ENCODE measurements at places on chromosomes 1 and 21.

DNA sequence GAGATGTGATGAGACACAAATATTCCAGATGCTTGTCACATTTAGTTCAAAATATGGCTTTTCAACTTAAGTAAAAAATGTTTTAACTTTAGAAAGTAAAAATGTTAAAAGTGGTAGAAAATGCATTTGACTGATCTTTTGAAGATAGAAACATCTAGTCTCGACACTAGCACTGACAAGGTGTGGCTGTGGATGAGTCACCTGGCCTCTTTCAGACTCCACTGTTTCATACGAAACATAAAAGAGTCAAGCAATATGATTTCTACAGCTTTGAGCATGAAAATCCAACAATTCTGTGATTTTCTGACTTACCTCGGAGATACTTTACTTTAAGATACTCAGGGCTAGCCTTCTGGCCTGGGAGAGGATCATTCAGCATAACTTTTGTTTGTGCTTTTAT lies 47.7 kb downstream of the TTC13 start:
- H3K27ac ChIP-seq: no peak overlapping the region
- H3K4me1 ChIP-seq: no peaks in the 10 kb centered on the region
- H3K27me3 ChIP-seq: no peaks in the 10 kb centered on the region
- peaks cover 4% of the 10 kb centered on the region for H3K36me3 ChIP-seq

- no peak for DNase-seq
- H3K4me1 ChIP-seq: no peaks in the 10 kb centered on the region
- H3K36me3 ChIP-seq: no peaks in the 10 kb centered on the region
- no peak overlapping the region for H3K27ac ChIP-seq
Measured at GRCh38 chr1:89686520-89686919, 53.6 kb downstream of the LRRC8C start.

GRCh38 chr1:195664628-195665027 lies 943.6 kb downstream of the KCNT2 start:
- H3K27ac ChIP-seq: no peak overlapping the region
- no peaks in the 10 kb centered on the region for H3K27me3 ChIP-seq
- no peak overlapping the region for H3K4me3 ChIP-seq
- no peak for DNase-seq
- no peaks in the 10 kb centered on the region for H3K36me3 ChIP-seq
- no peaks in the 10 kb centered on the region for H3K4me1 ChIP-seq

DNA sequence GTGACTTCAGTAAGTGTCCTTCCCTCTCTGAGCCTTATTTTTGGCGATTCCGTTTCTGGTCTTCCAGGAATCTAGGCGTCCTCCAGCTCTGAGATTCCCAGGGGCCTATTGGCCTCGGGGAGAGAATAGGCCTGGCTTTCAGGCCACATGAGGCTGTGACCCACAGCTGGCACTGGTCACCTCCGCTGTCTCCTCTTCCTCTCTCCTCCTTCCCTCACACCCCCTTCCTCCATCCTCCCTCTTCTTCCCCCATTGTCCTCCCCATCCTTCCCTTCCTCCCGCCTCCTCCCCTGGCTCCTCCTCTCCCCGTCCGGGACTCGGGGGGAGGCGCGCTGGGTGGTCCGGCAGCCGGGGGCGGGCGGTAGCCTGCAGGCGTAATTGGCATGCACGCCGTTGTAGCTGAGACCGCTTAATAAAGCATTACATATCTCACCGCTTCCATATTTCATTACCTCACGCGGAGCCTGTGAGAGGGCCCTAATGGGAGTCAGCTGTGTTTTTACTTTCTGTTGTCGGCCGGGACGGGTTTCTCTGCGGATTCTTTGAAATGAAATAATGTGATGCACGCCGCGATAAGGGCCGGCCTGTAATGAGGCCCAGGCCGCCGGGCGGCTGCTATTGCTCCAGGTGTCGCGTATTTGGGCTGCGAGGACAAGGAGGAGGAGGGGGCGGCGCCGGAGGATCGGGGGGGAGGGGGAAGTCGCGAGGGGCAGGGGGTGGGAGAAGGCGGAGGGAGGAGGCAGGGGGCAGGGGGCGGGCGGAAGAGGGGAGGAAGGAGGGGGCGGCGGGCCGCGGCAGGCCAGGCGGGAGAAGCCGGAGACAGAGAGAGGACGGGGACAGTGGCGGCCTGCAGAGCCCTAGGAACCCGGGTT lies 95.3 kb downstream of the FOXD2 start:
- H3K4me1 ChIP-seq: no peaks in the 10 kb centered on the region
- no peaks in the 10 kb centered on the region for H3K27me3 ChIP-seq
- peak overlapping the region; percentile 25 for H3K27ac ChIP-seq
- H3K36me3 ChIP-seq: no peaks in the 10 kb centered on the region
- peak overlapping the region; percentile 41 for H3K4me3 ChIP-seq

DNA sequence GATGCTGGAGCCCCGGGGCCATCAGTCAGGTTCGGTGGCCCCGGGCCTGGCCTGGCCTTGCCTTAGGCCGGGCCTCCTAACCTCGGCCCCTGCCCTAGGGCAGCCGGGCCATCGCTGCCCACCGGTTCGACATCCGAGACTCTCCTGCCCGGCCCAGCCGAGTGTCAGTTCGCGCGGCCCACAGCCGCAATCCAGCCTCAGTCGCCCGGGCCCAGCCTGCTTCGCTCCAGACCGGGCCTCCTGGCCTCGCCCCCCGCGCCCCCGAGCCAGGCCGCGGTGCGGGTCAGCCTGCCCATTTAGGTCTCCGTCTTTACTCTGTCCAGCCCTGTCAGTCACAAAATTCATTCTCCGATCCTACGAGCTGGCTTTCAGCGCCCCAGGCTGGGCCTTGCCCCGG lies 777 bp downstream of the LRRC41 start:
- H3K36me3 ChIP-seq: no peaks in the 10 kb centered on the region
- DNase-seq: no peak
- peak overlapping the region; percentile 86 for H3K4me3 ChIP-seq
- H3K27ac ChIP-seq: peak overlapping the region; percentile 96

DNA sequence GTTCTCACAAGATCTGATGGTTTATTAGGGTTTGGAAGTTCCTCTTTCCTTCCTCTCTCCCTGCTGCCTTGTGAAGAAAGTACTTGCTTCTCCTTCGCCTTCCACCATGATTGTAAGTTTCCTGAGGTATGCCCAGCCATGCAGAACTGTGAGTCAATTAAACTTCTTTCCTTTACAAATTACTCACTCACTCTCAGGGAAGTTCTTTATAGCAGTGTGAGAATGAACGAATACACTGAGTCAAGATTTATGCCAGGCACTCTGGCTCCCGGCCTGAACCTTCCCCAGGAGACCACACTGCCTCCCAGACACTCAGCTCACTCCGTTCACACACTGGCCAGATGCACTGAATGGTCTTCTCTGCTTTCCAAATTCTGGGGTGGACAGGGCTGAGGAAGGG lies 308.3 kb upstream of the AJAP1 start:
- H3K27ac ChIP-seq: no peak overlapping the region
- H3K36me3 ChIP-seq: no peaks in the 10 kb centered on the region
- H3K27me3 ChIP-seq: no peaks in the 10 kb centered on the region
- no peak for DNase-seq
- no peak overlapping the region for H3K4me3 ChIP-seq

DNA sequence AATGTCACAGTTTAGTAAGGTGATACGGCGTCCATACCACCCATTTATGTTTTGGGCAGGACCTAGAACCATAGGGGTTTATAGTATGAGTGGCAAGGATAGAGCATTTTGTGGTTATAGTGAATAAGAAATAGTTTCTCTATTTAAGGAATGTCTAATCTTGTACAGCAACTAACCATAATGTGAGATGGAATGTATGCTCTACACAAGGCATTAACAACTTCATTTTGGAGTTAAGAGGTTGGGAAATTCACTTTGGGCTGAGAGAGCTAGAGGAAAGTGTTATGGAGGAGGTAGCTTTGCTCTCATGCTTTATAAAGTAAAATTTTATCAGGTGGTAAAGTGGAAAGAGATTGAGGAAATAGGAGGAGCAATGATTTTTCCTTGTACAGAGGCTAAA lies 3.0 kb upstream of the MCL1 start:
- DNase-seq: no peak
- H3K27ac ChIP-seq: no peak overlapping the region
- no peaks in the 10 kb centered on the region for H3K27me3 ChIP-seq
- H3K36me3 ChIP-seq: no peaks in the 10 kb centered on the region
- H3K4me1 ChIP-seq: no peaks in the 10 kb centered on the region

DNA sequence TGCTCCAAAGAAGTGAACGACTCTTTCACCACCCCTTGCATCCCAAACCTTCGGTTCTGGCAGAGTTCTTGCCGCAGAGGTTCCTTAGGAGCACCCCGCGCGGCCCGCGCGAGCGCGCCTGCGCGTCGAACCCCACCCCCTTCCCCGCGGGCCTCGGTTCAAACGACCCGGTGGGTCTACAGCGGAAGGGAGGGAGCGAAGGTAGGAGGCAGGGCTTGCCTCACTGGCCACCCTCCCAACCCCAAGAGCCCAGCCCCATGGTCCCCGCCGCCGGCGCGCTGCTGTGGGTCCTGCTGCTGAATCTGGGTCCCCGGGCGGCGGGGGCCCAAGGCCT lies at the start of gene C1orf56:
TSS of gene C1orf56 (plus strand) at position 161 of the 334 bp plus-strand sequence. CDS start at position 258, 97 bp downstream.
- DNase-seq: peak; percentile 60
- H3K27ac ChIP-seq: peak within 1 kb of the TSS; percentile 96
- H3K4me3 ChIP-seq: peak within 1 kb of the TSS; percentile 81
- peaks cover 6% of the 10 kb centered on the region for H3K36me3 ChIP-seq

DNA sequence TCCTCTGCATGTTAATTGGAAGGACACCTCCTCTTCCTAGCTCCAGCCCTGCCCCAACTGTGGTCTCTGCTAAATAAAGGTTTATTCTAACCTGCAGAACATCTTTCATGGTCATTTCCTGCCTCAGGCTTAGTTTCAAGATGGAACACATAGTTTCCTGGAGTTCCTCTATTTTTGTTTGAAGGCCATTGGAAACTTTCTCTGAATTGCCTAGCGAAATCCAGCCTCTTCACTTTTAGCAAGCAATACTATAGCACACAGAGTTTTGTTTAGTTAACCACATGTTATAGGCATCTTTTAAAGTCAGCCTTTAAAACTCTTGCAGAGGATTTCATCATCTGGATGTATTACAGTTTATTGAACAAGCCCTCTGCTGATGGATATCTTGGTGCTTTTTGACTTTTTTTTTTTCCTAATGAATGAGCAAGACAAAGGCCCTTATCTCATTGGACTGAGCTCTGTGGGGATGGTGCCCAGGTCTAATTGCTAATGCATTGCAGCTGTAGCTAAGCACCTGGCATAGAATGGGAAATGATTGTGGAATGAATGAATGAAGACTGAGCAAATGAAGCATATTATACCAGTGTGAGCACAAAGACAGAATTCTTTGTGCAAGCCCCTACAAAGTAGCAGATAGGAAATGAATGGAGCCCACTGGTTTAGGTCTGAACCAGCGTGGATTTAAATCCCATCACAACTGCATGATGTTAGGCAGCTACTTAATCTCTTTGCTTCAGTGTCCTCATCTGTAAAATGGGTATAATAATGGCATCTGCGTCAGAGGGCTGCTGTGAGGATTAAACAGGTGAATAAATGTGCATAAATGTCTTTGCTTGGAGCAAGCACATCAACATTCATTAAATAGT lies 641 bp upstream of the CFAP107 start:
- no peak overlapping the region for H3K27ac ChIP-seq
- no peaks in the 10 kb centered on the region for H3K36me3 ChIP-seq
- no peak overlapping the region for H3K4me3 ChIP-seq
- no peak for DNase-seq
- H3K4me1 ChIP-seq: no peaks in the 10 kb centered on the region

DNA sequence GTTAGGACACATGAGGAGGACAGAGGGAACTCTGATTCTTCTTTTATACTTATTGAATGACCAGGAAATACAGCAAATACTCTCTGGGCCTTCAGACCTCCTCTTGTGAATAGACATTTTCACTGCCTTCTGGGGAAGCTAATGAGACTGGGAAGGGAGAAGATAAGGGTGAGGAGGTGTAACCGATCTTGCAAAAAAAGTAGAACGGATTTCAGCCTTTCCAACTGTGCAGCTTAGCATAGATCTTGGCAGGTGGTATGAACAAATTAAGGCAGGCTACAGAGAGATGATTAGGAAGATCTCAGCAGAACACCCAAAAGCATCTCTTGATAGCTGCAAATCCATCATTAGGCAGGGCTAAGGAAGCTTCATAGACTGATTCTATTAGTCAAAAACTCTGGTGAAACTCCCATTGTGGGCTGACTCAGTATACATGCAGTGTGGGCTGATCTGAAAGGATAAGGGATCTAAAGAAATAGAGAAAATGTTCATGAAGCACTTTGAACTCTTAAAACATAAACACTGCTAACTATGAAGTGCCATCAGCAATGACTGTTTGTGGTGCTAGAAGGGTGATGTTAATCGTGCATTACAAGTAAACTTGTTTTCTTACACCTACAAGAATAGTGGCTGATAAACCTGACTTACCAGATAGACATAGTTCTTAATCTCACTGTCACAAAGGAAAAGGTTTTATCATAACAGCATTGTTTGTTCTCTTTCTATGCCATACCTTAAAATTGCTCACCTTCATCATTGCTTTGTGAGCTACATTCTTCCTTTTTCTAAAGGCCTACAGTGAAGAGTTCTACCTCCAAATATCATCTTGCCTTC lies 85.5 kb upstream of the PALMD start:
- H3K27me3 ChIP-seq: no peaks in the 10 kb centered on the region
- H3K4me3 ChIP-seq: no peak overlapping the region
- H3K36me3 ChIP-seq: no peaks in the 10 kb centered on the region
- no peaks in the 10 kb centered on the region for H3K4me1 ChIP-seq
- DNase-seq: no peak

GRCh38 chr1:81129366-81129765 lies 671.4 kb upstream of the ADGRL2 start:
- H3K27ac ChIP-seq: no peak overlapping the region
- H3K36me3 ChIP-seq: no peaks in the 10 kb centered on the region
- H3K4me3 ChIP-seq: no peak overlapping the region
- H3K27me3 ChIP-seq: no peaks in the 10 kb centered on the region
- no peaks in the 10 kb centered on the region for H3K4me1 ChIP-seq
